ENCODE measurements at places on chromosomes 1 and 21.

DNA sequence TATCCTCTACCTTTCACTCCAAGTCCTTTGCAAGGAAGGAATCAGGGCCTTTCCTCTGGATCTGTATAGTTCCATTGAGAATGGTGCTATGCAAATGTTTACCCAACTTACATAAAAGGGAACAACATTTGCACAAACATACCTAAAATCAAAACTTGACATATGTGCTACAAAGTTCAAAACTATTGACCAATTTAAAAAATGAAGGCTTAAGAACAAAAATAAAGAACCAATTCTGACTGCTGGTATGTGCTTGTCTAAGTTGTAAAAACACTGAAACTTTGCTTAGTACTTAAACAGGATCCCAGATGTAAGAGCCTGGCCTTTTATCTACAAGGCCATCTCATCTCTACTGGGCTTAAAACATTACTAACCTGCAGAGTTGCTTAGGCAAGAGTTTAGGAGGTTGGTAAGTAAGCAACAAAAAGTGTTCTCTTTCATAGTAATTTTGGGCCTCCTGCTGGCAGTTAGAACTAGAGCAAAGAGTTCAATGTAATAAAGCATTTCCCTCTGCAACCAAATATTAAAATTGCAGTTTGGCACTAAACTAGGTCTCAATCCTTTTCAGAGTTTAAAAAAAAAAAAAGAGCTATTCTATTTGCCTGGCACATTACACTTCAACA is 2.0 kb downstream of the SCMH1 start:
- DNase-seq = peak; percentile 66

DNA sequence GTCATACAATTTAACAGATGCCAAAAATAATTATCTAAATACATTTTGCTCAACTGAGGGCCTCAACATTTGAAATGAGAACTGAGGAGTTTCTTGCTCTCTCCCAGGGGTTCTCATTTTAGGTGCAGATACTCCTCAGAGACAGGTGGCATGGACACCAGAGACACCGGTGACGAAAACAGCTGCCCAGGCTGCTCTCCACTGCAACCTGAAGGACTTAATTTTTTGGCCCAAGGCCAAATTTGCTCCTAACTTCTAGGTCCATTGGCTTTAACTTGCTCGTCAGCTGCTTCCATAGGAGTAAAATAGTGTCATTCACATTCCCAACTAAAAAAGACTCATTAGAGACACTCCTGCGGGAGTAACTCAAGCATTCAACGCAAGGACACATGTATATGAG is 87.0 kb downstream of the NRIP1 start:
- DNase-seq = no peak

- no peak for DNase-seq
Observed at GRCh38 chr21:27265492-27265891, 298.6 kb upstream of the ADAMTS5 start.

DNA sequence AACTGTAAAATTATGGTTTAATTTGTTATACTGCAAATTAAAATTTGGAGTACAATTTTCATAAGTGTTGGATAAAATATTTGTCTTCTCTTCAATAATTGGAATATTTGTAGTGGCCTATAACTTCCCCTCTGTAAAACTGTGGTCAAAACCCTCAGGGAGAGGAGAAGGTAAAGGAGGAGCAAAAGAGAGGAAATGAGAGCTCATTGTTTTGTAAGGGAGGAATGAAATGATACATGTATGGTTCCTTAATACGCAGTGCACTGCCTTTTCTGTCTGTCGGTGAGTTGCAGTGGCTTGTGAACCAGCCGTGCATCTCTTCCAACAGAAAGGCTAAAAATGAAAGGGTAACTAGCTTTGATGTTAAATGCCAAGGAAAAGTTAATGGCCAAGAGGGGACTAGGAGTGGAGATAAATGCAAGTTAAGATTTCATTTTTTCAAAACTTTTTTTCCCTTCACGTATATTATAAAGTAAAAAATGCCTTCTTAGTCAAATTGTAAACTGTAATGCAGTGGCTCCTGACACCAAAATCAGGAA is 26.4 kb downstream of the LRRC8D start:
- DNase-seq = peak; percentile 69

DNA sequence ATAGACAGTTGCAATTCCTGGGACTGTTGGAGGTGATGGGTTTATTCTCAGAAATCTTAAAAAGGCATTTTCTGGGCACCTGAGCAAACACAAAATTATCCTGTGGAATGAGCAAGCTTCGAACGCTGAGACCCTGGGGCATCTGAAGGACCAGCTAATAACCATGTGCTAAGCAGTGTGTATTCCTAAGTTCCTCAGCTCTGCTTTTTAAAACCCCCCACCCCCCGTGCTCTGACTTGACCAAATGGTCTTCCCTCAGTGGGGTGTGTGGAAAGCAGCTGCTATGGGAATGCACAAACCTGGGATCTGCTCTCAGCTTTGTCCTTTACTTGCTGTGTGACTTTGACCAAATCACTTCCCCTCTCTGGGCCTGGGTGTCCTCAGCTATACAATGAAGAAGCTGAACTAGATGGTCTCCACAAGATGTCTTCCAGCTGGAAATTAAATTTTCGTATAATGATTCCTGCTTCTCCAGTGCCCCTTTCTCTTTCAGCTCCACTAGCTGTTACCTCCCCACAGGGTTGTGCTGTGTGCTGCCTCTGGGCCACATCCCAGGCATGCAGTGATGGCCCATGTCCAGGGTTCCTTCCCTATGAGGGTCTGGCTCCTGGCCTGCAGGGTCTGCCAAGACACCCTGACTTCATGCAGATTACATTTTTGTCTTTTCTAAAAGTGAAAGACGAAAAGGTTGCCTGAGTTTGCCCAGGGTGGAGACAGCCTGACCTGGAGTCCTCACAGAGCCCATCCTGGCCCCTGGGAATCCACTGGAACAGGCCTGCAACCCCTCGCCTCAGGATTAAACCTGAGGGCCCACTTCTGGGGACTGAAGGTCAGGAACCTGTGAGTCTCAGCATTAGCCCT is 14.9 kb upstream of the CD247 start:
- DNase-seq = no peak
